ENCODE measurements at places on chromosomes 4 and X.

DNA sequence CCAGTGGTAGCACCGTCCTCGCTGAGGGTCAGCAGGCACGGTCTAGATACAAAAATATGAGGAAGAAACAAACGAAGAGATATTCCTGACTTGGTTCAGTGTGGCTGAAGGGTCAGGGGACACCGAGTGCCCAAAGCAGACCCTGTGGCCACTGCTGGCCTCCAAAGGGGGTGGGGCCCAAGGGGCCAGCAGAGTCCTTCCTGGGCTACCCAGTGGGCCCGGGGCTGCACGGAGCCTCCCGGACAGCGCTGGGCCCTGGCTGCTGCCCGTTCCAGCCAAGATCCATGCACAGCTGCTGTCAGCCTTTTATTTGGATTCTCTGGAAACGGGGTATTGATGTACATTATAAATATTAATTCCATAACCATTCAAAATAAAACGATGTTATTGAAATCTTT is 20.4 kb downstream of the NELFA start:
- no peak for DNase-seq

- DNase-seq = no peak
These were observed 32.2 kb downstream of the SMS start for GRCh38 chrX:21972721-21973120.

DNA sequence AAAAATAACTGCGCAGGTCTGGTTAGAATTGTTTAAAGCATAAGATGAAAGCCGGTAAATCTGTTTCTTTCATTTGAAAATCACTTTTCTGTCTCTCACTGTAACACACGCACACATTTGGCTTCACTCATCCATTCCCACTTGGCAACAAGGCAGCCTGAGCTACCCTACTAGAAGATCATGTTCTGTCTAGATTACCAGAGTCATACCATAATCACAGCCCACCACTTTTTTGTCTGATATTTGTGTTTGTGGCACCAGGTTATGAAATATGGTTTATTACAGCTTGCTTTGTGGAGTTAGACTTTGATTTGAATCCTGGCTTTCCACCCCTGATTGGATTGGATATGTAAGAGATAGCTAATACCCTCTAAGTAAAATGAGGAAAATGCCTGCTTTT is 2.2 kb downstream of the USO1 start:
- no peak for DNase-seq

- no peak for DNase-seq
These were observed 70.7 kb downstream of the GSPT2 start for GRCh38 chrX:51813886-51814460.

- no peak for DNase-seq
These were observed 1441.2 kb downstream of the PCDH7 start for GRCh38 chr4:32161392-32161791.

DNA sequence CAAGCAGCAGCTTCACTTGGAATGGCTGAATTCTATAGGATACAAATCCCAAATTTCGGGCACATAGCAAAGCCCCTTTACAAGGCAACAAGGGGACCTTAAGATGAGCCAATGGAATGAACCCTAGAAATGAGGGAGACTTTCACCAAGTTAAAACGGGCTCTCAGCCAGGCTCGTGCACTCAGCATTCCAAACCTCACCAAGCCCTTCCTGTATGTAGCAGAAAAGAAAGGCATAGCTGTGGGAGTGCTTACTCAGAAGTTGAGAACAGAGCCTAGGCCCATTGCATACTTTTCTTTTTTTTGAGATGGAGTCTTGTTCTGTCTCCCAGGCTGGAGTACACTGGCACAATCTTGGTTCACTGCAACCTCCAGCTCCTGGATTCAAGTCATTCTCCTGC is 10.8 kb upstream of the HERC5 start:
- DNase-seq = no peak

DNA sequence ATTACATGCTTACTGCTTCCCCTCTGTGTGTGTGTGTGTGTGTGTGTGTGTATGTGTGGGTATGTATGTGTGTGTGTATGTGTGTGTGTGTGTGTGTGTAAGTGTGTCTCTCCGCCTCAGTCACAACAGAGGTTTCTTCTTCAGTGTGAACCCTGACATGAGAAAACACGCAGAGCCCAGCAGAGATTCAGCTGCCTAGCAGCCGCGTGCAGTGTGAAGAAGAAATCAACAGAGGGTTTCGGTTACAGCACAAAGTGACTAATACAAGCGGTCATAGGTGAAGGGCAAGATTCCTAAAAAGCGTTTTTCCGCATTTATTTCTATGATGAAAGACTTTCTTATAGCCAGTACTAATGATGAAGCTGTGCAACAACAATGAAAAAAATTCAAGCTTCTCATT is 55.3 kb upstream of the ZFP42 start:
- DNase-seq = no peak

DNA sequence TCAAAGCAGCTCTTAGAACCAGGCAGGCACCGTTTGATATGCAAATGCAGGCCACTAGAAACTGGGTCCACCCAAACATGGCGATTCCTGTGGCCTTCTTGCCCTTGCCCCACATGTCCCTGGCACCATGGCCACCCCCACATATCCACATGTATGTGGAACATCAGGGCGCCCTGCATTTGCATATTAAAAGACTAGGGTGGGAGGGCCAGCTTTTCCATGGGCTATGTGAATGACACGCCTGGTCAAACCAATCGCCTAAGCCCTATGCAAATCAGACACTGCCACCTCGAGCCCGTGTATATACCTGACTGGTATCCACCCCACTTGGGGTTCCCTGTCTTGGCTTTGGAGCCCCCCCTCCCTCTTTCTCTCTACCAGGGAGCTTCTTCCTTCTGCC is 107.0 kb downstream of the ABLIM2 start:
- no peak for DNase-seq

DNA sequence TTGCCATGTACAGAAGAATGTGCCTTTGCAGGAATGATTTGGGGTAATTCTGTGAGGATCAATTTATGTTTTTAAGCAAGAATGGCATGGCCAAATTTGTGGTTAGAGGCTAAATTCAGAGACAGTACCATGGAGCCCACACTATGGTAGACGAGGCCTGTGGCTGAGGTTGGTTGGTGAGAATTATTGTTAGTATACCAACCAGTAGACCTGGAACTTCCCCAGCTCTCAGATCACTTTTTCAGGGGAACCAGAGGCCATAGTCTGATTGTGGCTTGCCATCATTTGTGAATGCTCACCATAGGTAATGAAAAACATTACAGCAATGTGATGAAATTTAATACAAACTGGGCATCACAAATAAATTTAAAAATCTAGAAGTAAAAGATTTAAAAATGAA is 56.3 kb downstream of the SHISA3 start:
- DNase-seq = no peak

GRCh38 chr4:5237086-5237660 is 185.9 kb downstream of the STK32B start:
- DNase-seq = no peak

- DNase-seq = no peak
These were observed 12.7 kb downstream of the SLC2A9 start for GRCh38 chr4:10008609-10009005.

GRCh38 chrX:107710617-107711391 is 64.8 kb downstream of the TSC22D3 start:
- no peak for DNase-seq

DNA sequence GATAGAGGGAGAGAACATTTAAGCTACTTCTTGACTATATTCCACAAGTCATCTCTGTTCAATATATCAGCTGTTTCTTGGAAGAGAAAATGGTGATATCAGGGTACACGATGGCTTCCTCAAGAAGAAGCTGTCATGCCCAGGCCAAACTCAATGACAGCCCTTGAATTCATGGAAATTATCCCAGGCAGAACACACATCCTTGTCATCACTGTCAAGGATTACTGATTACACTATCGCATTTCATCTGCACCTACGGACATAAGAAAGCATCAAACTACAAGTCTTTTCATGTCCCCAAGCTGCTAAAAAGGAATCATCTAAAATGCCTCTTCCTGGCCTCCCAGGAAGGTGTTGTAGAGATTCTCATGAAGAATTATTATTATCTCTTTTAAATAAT is 165.2 kb upstream of the SLC7A11 start:
- DNase-seq = no peak

- no peak for DNase-seq
These were observed 102.7 kb downstream of the TAB3 start for GRCh38 chrX:30786374-30786773.

GRCh38 chrX:18455384-18455783 is 30.0 kb downstream of the CDKL5 start:
- DNase-seq = no peak

GRCh38 chrX:49710744-49711319 is 15.0 kb upstream of the PAGE1 start:
- no peak for DNase-seq

DNA sequence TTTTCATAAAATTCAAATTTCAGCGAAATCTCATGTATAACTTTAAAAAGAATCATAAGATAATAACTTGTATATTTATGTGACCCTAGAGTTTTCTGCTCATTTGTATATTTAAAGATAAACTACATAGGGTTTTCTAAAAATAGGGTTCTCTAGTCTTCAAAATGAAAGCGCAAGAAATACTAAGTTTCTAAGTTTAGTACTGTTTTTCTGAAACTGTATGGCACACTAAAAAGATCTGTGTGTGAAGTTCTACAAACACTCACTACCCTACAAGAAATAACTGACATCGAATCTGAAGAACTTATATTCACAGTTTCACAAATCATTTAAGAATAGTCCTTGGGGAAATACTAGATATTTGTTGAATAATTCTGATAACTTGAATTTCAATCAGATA is 38.7 kb upstream of the NDST4 start:
- no peak for DNase-seq

DNA sequence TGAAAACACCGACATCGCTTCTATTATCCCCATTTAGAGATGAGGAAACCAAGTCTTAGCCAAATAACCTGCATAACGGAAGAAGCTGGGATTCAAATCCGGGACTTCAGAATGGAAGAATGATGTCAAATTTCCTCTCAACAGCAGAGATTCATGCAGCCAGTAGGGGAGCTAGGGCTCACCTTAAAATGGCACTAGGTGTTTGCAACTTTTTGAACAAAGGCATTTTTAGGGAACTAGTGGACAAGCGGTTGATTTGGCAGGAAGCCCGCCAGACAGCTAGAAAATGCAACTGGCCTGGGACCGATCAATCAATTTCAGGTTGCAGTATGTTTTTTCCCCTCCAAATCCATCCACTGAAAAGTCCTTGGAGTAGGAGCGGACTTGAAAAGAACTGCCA is 224.2 kb downstream of the PTTG2 start:
- DNase-seq = no peak

- DNase-seq = no peak
These were observed 168.9 kb downstream of the ZNF674 start for GRCh38 chrX:46376246-46376885.

DNA sequence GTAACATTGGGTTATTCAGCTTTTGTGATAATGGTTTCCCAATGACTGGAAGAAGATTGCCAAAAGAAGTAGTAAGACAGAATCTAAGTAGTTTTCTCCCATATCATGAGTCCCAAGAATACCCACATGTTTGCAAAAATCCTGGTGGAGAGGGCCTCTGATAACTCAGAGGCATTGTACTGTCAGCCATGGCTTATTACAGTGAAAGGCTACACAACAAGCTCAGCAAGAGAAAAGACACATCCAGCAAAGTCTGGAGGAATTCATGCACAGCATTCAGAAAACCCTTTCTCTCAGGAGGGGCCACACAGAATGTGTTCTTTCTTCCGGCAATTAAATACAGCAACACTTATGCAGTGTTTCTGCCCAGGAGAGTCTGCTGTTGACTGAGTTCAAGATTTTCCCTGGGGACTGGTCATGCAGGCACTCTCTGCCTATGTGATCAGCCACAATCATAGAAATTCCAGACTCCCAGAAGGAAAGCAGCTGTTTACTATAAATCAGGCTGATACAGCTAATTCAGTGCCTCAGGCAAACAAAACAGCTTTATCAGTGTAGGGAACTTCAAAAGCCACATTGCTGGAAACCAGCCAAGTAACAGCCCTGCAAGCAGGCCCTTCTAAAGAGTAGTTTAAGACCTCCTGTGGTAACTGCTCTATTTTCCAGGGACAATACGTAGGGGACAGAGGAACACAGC is 937.1 kb downstream of the CCSER1 start:
- no peak for DNase-seq

DNA sequence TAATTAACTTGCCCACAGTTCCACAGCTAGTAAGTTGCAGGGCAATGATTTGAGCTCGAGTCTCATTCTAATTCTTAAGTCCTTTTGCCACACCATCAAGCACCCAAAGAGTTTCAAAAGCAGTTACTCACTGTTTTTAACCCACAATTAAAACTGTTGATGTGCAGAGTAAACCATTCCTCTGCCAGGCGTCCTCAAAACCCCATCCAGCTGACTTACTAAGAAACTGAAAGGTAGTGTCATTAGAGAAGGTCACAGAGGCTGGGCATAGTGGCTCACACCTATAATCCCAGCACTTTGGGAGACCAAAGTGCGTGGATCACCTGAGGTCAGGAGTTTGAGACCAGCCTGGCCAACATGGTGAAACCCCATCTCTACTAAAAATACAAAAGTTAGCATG is 121.7 kb downstream of the CHIC2 start:
- no peak for DNase-seq

DNA sequence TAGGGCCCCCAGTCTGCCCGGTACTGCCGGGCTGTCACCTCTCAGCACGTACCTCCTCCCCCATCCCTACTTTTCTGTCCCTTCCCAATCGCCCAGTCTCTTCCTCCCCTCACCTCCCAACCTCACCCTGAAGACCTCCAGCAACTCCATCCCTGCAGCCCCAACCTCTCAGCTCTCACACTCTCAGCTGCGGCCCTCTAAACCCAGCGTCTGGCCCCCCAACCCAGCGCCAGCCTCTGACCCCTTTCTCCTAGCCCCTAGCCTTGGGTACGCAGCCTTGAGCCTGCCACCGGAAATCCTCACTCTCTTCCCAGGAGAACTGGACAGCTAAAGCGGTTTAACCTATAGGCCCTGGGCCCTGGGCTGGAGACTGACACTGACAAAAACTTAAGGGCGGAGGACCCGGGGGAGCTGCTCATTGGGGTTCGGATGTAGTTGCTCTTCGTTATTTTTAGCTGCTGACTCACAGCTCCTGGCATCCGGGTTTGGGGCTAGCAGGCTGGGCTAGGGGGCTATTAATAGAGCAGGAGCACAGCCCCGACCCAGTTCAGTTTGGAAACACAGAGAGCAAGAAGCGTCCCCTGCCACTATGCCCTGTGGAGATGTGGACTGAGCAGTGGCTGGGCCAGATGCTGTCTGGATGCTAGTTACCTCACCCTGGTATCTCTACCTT is 9.6 kb upstream of the DLG3 start:
- DNase-seq = no peak

GRCh38 chrX:131279617-131280016 is 9.5 kb downstream of the IGSF1 start:
- DNase-seq = no peak

All from activated CD8-positive, alpha-beta memory T cell treated with anti-CD3 and anti-CD28 coated beads for 1 hour (primary cell).